ENCODE measurements at places on chromosomes 16 and 17.

GRCh38 chr17:35977509-35977908 lies 3.8 kb downstream of the CCL16 start:
- no peak for DNase-seq

DNA sequence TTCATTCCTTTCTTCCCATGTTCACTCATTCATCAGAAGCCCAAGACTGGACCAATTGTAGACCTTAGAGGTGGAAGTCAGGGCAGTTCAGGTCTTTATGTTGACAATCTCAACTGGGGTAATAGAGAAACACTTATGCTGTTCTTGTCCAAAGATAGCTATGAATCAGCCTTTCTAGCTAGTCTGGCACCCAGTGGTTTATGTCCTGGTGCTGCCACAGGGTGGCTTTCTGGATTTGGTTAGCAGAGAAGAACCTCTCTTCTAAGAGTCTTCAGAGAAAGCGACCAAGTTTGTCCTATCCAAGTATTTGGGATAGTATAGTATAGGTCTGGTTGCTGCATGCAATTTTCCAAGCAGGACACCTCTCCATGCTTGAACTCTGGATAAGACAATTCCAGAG lies 83.3 kb downstream of the NOG start:
- DNase-seq: no peak

GRCh38 chr16:78745108-78746019 lies 645.9 kb downstream of the WWOX start:
- no peak for DNase-seq

- no peak for DNase-seq
Measured at GRCh38 chr17:59872351-59872750, 20.4 kb downstream of the TUBD1 start.

DNA sequence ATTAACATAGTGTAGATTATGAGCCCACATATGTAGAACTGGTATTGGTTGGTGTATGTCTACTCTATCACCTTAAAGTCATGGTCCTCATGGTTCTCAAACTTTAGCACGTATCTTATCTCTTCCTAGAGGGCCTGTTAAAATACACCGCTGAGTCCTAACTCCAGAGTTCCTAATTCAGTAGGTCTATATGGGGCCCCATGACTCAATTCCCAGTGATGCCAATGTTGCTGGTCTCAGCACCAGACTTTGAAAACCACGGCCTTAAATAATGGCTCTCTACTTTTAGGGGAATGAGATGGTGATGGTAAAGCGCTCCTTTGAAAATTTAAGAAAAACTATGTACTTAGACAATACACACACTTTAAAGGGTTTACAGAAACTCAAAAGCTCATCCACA lies 36.6 kb downstream of the SMURF2 start:
- no peak for DNase-seq

DNA sequence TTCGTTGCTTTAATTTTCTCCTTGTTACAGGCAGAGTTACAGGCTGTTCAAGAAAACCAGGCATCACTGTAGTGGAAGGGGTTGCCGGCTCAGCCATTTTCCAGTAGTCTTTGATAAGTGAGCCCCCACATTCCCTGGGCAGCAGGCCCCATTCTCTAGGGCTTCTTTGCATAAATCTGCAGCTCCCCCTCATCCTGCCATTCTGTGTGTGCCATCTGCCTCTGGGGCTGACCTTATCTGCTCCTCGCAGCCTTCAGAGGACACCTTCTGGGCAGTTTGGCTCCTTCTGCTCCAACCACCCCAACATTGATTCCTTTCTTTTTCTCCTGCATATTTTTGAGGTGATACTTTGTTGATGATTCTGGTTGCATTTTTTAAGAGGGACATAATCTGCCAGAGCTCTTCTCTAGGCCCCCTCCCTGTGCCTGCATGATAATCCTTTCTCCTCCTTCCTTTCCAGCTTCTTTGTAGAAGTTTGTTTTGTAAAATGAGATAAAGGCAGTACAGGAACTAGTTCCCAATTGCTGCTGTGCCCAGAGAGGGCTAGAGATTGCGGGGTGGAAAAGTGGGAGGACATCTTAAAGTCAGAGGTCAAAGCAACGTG lies 17.1 kb downstream of the RND2 start:
- no peak for DNase-seq

- DNase-seq: peak; percentile 23
Measured at GRCh38 chr17:50952013-50952412, 85.9 kb upstream of the TOB1 start.

DNA sequence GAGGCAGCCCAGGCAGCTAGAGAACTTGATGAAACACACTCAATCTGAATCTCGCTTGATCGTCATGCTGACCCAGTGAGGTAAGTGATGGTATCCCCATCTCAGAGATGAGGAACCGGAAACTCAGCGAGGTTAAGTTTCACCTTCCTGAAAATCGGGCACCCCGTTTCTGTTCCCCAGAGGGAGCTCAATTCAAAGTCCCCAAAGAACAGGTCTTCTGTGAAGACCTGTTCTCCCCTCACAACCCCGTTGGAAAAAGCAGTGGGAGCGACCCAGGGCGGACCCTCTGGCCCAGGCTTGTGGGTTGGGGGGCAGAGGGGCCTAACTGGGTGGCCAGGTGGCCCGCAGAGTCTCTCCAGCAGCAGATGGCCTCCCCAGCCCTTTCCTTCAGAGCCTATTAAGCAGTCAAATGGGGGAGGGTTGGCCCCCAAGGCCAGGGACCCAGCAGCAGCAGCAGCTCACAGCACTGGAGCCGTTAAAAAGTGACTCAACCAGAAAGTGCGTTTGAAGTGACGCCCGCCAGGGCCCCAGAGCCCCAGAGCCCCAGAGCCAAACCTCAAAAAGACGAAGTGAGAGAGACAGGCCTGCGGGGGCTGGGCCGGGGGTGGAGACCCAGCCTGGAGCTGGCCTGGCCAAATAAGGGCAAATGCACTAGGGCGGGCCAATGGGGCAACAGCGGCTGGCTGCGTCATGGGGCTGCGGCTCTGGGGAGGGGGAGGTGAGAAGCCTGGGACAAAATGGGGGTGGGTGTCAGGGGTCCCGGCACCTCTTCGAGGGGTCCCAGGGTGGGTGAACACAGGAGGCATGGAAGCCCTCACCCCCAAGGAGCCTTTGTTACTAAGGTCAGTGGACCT lies 9.2 kb upstream of the TSPOAP1 start:
- peak; percentile 99 for DNase-seq

GRCh38 chr16:47888142-47888541 lies 267.7 kb downstream of the ABCC12 start:
- no peak for DNase-seq

DNA sequence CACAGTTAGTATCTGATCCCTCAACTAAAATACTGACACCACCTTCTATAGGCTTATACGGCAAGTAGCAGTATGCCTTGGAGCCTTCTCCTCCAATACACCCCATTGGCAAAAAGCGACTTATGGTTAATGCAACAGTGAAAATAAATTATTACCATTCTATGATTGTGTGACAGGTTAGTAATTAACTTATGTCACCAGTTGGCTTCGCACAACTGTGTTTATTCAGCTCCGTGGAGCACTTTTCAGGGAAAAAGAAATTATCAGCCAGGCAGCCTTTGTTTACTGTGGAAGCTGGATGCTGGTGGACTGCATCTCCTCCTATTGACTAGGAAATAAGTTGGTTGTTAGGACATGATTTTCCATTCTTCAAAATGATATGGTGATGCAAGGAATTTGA lies 833.8 kb upstream of the RBFOX1 start:
- no peak for DNase-seq

DNA sequence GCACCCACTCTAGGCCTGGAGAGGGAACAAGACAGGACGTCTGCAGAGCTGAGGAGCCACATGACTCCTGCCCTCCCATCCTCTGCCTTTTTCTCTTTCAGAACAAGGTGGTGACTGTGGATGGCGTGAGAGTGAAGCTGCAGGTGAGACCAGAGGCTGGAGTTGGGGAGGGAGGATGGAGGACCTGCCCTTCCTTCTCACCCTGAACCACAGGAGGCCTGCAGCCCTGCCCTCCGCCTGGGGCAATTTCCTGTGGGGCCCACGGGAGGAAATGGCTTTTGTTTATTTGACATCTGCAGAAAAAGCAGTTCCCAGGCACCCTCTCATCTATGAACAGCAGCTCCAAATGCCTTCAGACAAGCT lies 5.1 kb downstream of the RAB37 start:
- no peak for DNase-seq

- DNase-seq: no peak
Measured at GRCh38 chr17:77734371-77735080, 224.0 kb upstream of the TNRC6C start.

DNA sequence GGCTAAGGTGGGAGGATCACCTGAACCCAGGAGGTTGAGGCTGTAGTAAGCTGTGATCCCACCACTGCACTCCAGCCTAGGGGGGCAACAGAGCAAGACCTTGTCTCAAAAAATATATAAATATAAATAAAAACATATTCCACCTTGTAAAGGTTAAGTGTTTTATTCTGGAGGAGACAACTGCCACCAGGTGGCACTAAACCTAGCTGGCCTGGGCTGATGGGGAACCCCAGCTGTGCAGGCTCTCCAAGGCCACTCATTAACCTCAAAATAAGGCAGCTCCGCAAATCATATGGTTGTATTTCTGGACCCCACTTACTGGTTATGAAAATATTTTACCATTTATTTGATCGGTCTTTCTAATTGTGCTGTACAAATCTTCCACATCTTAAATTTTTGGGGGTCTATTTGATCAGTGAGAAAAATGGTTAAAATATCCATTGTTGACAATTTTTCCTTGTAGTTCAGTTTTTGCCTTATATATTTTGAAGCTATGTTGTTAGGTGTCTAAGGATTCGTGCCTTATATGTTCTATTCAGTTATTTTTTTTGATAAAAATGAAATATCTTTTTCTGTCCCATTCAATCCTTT lies 8.5 kb upstream of the ICAM2 start:
- peak; percentile 82 for DNase-seq

DNA sequence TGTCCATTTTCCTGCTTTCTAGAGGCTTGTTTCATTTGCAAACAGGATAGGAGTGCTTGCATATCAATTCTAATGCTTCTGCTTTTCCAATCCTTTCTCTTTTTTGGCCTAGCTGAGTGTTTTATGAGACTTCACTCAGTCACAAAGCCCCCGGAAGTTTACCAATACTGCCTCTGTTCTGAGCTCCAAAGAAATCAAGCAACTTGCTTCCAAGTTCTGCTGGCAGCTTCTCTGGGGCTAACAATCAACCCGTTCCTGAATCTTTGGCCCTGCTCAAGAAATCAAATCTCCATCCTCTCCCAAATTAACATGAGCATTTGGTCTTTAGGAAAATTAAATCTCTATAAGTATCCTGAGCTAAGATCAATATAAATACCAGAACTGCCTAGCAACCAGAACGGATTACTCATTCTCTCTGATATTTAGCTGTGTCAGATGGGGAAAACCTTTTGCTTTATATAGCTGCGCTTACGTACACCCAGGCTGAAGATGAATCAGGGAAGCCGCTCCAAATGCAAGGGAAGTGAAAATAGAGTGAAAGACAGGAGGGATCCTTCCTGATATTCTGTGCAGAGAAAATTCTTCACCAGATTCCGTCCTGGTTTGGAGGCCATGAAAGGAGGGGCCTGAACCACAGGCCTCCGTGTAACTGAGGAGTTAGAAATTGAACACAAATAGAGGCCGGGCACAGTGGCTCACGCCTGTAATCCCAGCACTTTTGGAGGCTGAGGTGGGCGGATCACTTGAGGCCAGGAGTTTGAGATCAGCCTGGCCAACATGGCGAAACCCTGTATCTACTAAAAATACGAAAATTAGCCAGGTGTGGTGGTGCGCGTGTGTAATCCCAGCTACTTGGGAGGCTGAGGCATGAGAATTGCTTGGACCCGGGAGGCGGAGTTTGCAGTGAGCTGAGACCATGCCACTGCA lies 23.3 kb upstream of the GRB2 start:
- DNase-seq: peak; percentile 93

GRCh38 chr17:45706033-45706432 lies 78.1 kb upstream of the CRHR1 start:
- no peak for DNase-seq

DNA sequence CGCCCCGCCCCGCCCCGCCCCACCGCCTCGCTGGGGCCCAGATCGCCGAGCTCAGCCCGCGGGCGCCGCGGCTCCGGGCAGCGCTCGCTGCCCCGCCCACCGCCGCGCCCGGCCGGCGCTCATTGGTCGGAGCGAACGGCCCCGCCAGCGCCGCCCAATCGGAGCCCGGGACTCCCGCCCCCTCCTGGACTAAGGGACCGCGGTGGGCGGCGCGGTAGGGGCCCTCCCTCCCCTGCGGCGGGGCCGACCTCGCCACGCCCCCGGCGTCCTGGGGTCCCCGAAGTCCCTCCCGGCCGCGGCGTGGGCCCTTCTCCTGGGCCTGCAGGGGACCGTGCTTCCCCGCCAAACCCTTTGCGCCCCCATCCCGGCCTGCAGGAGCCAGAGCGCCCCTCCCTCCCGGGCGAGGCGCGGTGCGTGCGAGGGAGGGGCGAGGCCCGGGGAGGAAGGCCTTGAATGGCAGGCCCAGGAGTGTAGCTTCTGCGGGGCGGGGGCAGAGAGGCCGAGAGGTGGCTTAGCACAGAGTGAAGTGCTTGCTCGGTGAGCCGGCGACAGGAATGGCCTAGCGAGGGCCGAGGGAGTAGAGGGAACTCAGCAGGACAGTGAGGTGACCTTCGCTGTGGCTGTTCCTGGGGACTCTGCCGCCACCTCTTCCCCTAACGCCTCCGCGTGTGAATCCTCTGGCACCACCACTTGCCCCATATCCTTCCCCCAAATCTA lies at the start of gene CAMKK1:
CAMKK1 (minus strand) TSS at position 51 of the 717 bp plus-strand sequence. CDS start 7,366 bp downstream, outside the sequence.
- peak; percentile 95 for DNase-seq

GRCh38 chr17:67435122-67435521 lies 58.0 kb downstream of the PITPNC1 start:
- peak; percentile 70 for DNase-seq

- DNase-seq: no peak
Measured at GRCh38 chr17:78400581-78401240, 22.3 kb downstream of the PGS1 start.

DNA sequence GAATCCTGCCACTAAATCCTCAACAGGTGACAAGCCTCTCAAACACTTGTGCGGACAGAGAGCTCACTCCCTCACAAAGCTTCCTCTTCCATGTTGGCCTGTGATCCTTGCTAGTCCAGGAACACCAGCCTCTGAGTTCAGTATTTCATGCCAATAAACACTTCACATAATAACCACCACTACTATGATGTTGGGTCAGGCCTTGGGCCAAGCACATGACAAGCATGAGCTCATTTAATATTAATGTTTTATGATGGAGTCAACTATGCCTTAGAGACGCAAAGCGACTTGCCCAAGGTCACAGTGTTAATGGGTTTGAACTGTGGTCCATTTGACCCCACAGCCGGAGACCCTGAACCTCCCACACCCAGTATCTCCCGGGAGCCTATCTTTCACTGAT lies 129.1 kb downstream of the GAS7 start:
- no peak for DNase-seq

DNA sequence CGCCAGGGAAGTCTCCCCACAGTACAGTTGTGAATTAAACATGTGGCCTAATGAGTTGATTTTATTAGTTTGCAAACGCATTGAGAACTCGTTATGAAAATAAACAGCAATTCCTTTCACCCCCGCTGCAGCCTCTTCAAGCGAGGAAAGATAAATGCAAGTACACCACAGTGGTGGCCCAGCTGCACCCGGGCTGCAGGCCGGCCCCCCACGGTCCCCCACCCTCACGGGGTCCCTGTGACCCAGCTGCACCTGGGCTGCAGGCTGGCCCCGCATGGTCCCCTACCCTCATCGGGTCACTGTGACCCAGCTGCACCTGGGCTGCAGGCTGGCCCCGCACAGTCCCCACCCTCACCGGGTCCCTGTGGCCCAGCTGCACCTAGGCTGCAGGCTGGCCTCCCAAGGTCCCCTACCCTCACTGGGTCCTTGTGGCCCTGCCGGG lies 32.2 kb downstream of the SDK2 start:
- no peak for DNase-seq

Data from suppressor macrophage treated with lipopolysaccharide for 4 hours (primary cell).